ENCODE measurements at places on chromosomes 1 and 21.

DNA sequence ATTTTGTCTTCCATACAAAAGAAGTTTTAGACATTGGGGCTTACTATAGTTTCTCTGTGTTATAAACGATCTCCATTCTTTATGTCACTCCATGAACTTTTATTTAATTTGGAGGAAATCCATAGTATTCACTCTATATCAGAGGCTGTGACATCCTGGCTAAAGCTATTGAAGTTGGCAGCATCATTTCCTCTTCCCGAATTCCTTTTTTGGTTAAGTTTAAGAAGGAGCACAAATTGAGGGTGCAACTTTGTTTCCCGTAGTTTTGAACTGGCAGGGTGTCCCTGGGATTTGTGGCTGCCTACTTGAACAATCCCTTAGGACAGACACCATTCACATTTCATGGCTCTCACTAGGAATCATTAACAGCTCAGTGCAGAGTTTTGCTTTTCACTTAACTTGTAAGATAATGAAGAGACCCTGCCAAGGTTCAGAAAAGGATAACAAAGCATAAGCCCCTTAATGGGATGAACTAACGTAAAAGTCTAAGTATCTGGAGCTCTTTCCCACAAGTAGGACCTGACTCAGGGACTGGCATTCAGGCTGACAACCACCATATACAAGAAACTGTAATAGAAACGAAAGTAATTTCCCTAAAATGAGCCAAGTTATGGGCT lies 13.9 kb downstream of the S1PR1 start:
- no peak for DNase-seq

GRCh38 chr1:246753670-246754535 lies 29.7 kb downstream of the SCCPDH start:
- no peak for DNase-seq

- no peak for DNase-seq
Observed at GRCh38 chr1:13584876-13585611, 1.4 kb downstream of the PDPN start.

GRCh38 chr21:38392661-38393060 lies 105.6 kb downstream of the ERG start:
- DNase-seq, result no peak

- no peak for DNase-seq
Observed at GRCh38 chr1:211623515-211623914, 44.6 kb upstream of the SLC30A1 start.

DNA sequence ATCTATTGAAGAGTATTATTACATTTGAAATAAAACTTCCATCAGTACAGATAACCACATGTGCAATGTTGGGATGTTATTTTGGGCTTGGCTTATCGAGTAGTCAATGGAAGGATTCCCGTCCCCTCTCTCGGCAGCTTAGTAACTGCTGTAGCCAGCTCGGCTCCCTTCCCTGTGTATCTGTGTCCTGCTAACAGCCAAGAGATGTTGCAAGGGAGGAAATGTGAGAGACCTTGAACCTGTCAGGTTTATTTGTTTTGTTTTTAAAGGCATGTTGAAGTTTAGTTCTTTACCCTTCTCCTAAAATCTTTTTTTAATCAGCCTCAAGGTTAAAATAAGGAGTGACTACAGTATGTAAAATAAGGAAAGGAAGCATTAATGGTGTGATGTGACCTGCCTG lies 13.6 kb upstream of the TARS2 start:
- DNase-seq, result no peak

DNA sequence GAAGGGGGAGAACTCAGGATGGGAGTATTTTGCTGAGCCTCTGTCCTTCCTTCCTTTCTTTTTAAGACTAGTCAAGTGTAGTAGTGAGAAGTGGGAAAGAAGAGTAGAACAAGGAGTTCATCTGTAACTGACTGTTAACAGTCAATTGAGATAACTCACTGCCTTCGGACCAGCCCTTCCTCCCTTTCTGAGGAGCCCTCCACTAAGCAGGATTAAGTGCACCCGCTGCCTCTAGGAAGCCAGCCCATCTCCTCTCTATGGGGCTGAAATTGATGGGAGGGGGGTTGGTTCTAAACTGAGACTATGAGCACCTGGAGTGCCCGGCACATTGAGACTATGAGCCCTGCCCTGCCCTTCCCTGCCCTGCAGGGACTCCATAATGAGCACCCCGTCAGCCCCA lies 72.7 kb upstream of the TINAGL1 start:
- DNase-seq, result no peak

- peak; percentile 53 for DNase-seq
Observed at GRCh38 chr1:93344886-93345632, 648 bp upstream of the DR1 start.

Data from left renal cortex interstitium (tissue), 4 donors.